Ovary (tissue), 10 donors: ENCODE measurements at places on chromosomes 13 and 19. TPM values are rescaled to one million over a fixed set of nuclear protein-coding genes. Genes with fewer than 3 reads are reported as not detected.

Gene SIX5
- 56.4 TPM for total RNA-seq

Gene SLC17A7
- total RNA-seq, result 0.15 TPM

Gene CACNG6
- total RNA-seq, result not detected

Gene KHSRP
- total RNA-seq, result 56.2 TPM

Gene CEACAM16
- not detected for total RNA-seq

Gene CEACAM6
- 0.23 TPM for total RNA-seq

Gene ZNF433
- 5.8 TPM for total RNA-seq

Gene RFPL4A
- total RNA-seq, result not detected

Gene CYP2A13
- total RNA-seq, result not detected

Gene DHDH
- total RNA-seq, result not detected

Gene KLK13
- total RNA-seq, result not detected

Gene FAM98C
- total RNA-seq, result 16.5 TPM

Gene LYL1
- total RNA-seq, result 6.7 TPM

Gene IZUMO2
- not detected for total RNA-seq

Gene KIR2DL4
- not detected for total RNA-seq

Gene FOXA3
- not detected for total RNA-seq

Gene LIPE
- 4.3 TPM for total RNA-seq

Gene ELOF1
- 53.9 TPM for total RNA-seq

Gene OR10H1
- not detected for total RNA-seq

Gene BCL3
- 35.8 TPM for total RNA-seq

Gene RFXANK
- total RNA-seq, result 65.4 TPM

Gene ZNF541
- total RNA-seq, result 2.3 TPM

Gene URAD
- total RNA-seq, result not detected

Gene KLK15
- not detected for total RNA-seq

Gene PRTN3
- not detected for total RNA-seq

Gene EEF2
- 1,491 TPM for total RNA-seq

Gene CEACAM20
- total RNA-seq, result 0.60 TPM

Gene EPSTI1
- total RNA-seq, result 5.0 TPM

Gene KCNRG
- total RNA-seq, result 1.1 TPM

Gene GJA3
- total RNA-seq, result 0.08 TPM

Gene SWSAP1
- 3.3 TPM for total RNA-seq

Gene KCTD12
- total RNA-seq, result 73.9 TPM

Gene SBK3
- total RNA-seq, result 0.20 TPM

Gene TEX29
- total RNA-seq, result not detected

Gene PSG5
- total RNA-seq, result not detected

Gene CYP4F3
- total RNA-seq, result 0.15 TPM

Gene MEGF8
- total RNA-seq, result 11.0 TPM

Gene ZNF160
- 37.5 TPM for total RNA-seq

Gene CCNA1
- total RNA-seq, result 1.7 TPM

Gene ZNF737
- total RNA-seq, result 21.8 TPM

Gene ZNF610
- total RNA-seq, result 4.5 TPM

Gene HCN2
- 0.23 TPM for total RNA-seq

Gene PET100
- 29.0 TPM for total RNA-seq

Gene ATP1A3
- total RNA-seq, result not detected

Gene VN1R2
- total RNA-seq, result not detected

Gene NCAN
- total RNA-seq, result not detected

Gene CABP5
- total RNA-seq, result not detected

Gene ZNF682
- total RNA-seq, result 4.5 TPM

Gene LIM2
- total RNA-seq, result not detected
